Breast epithelium (tissue), 4 donors: ENCODE measurements at places on chromosomes 5 and 9. TPM values are rescaled to one million over a fixed set of nuclear protein-coding genes. Genes with fewer than 3 reads are reported as not detected.

FGF1 gene
- total RNA-seq: 6.6 TPM

DNA sequence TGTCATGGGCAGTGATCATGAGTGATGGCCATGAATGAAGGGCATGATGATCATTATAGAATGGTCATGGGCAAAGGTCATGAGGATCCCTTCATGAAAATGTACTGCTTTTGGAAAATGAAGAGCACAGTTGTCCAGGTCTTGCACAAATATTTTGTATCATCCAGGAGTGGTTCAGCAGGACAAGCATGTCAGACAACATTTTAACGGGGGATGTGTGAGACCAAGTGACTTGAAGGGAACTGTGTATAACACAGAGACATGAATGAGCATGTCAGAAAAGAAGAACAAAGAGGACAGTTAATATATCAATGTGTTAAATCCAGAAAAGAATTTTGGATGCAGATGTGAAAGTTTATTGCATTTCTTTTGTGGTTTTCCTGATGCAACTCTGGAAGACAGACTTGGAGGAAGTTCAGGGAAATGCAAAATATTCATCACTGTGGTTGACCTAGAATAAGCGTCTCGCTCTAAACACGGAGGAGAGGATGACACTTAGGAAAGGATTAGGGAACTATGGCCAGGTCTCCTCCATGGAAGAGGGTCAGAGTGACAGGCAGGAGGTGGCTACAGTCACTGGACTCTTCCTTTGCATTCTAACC is 116.1 kb upstream of the IRX4 start:
- no peak for DNase-seq

DNA sequence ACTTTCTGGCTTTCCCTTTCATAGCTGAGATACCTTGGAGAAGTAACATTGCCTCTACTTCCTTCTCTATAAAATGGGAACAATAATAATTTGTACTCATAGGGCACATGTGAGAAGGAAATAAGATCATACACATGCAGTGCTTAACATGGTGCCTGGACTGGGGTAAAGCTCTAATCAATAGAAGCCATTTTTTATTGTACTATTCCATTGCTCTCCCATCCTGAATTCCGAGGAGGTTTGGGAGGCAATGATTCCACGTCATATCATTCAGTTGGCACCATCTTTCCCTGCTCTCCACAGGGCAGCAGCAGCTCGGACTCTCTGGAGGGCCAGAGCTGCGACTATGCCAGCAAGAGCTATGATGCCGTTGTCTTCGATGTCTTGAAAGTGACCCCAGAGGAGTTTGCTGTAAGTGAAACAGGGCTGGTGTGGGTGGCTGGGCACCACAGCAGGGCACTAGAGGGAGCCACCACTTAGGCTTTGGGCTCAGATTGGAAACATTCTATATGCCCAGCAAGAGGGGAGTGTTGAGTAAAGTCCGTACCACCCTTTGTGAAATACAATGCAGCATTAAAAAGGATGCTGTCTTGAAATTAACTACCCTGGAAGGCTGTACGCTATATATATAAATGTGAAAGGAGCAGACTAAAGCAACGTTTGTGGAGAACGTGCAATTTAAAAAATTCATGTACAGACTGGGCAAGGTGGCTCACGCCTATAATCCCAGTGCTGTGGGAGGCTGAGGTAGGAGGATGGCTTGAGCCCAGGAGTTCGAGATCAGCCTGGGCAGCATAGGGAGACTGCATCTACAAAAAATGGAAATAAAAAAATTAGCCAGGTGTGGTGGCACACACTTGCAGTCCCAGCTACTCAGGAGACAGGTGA is 51.2 kb downstream of the RALGPS1 start:
- DNase-seq: no peak

DNA sequence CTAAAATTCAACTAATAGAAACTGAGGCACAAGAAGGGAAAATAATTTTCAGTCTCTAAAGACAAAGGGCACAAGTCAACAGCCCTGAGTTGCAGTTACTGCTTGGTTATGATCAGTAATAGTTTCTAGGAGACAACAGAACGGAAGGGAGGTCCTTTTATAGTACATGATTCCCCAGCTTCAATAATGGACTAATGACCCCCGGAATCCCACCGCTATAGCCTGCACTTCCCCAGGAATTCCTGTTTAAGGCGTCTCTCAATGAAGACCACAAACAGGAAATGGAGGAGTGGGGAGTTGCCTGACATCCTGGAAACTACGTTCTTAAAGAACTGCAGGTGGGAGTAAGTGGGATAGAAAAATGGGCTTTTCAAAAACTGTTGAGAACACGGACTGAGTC is 60.6 kb downstream of the DIAPH1 start:
- DNase-seq: no peak

- DNase-seq: no peak
Observed at GRCh38 chr9:87327575-87328125, 170.0 kb upstream of the DAPK1 start.

GRCh38 chr9:127105805-127106465 is 16.5 kb downstream of the ANGPTL2 start:
- no peak for DNase-seq

- DNase-seq: no peak
Observed at GRCh38 chr5:172417130-172417841, 37.0 kb downstream of the SH3PXD2B start.

GRCh38 chr5:174675916-174676315 is 48.5 kb upstream of the MSX2 start:
- DNase-seq: no peak

- DNase-seq: no peak
Observed at GRCh38 chr9:14106699-14107098, 207.2 kb downstream of the NFIB start.

UBAC1 gene
- 45.6 TPM for total RNA-seq

GRCh38 chr5:153797484-153797883 is 241.2 kb downstream of the FAM114A2 start:
- no peak for DNase-seq

DNA sequence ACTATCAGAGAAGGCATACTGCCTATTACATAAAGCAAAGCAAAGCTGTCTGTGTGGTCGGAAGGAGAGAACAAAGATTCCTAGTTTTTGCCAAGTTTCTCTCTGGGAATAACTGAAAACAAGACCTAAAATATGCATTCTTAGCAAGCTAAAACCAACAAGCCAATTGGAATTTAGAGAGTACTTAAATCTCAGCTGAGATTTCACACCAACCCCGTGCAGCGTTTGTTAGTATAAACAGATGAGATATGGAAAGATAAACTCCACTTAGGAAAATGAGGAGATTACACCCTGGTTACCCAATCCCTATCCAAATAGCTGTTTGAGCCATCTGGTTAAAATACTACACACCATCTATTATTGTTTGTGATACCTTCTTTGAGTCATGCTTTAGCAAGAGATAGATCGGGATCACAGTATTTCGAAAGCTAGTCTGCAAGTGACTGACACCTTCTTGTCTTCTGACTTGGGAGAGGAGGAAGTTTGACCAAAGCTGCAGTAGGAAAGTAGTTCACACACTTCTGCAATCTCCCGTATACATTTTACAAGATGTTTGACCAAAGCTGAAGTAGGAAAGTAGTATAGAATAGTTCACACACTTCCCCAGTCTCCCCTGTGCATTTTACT is 18.2 kb downstream of the FAF2 start:
- DNase-seq: no peak

TMEM250 gene
- 26.1 TPM for total RNA-seq

DNA sequence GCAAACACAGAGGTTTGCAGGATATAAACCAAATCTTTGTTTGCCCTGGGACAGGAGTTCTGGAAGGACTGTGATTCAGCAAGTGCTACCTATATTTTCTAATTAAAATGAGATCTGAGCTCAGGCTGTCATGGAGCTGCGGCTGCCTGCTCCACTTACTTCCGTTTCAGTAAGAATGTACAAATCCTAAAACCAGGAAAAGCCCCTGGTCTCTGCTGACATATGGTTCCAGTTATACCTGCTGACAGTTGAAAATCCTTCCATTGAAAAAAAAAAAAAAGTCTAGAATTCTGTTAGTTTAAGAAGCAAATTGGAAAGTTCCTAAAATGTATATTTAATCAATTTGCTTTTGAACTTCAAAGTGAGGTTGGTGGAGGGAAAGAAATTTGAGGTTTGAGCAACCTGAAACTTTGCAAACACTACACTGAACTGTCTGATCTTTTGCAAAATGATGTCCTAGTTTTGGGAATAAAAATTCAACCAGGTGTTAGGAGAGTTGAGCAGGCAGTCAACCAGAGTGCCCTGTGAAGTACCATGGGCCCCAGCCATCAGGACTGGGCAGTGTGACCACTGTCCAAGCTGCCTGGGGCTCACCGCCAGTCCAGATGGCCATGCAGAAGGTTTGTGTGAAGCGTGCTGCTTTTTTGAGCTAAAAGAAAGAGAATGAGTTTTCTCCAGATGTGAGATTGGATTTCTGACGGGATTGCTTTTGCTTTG is 50.6 kb downstream of the SHB start:
- DNase-seq: no peak

PRLR gene
- total RNA-seq: 2.6 TPM

GRCh38 chr5:116612431-116612830 is 37.8 kb upstream of the SEMA6A start:
- DNase-seq: no peak

DNA sequence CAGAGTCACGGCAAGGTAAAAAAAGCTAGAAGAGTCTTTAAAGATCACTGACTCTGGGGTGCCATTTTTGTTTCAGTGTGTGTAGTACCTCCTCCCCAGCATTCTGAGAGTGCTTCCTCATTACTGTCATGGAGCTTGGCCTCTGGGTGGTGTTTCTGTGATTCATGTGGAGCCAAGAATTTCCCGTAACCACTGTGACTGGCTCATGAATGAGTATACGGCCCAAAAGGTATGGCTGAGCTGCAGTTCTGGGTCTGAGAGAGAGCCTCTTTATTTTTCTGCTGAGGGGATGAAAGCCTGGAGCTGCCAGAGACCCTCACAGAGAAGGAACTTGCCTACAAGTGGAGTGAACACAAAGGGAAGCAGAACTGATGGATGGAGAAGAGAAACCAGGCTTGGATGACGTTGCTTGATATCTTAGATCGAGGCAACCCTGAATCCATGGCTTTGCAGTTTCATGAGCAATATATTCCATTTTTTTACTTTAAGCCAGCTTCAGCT is 85.6 kb downstream of the PTTG1 start:
- no peak for DNase-seq

GRCh38 chr9:124008694-124009530 is 2.7 kb upstream of the LHX2 start:
- no peak for DNase-seq

GFPT2 gene
- 27.2 TPM for total RNA-seq

GRCh38 chr5:1341863-1342262 is 3.0 kb downstream of the CLPTM1L start:
- DNase-seq: no peak

DNA sequence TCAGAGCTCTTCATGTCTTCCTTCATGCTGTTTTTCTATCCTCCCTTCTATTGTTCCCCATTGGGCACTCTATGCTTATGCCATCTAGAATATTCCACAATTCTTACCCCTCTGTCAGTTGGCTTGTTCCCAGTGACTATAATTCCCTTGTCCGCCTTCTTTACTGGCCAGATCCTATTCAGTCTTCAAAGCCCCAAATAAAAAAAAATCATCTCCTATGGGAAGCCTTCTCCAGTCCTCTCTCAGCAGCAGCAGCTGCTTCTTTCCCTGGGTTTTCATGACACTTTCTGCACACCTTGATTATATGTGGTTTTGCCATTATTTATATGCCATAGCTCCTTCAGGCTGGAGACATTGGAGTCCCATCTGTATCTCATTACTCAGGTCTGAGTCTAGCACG is 54.6 kb upstream of the TNFAIP8 start:
- no peak for DNase-seq

DNA sequence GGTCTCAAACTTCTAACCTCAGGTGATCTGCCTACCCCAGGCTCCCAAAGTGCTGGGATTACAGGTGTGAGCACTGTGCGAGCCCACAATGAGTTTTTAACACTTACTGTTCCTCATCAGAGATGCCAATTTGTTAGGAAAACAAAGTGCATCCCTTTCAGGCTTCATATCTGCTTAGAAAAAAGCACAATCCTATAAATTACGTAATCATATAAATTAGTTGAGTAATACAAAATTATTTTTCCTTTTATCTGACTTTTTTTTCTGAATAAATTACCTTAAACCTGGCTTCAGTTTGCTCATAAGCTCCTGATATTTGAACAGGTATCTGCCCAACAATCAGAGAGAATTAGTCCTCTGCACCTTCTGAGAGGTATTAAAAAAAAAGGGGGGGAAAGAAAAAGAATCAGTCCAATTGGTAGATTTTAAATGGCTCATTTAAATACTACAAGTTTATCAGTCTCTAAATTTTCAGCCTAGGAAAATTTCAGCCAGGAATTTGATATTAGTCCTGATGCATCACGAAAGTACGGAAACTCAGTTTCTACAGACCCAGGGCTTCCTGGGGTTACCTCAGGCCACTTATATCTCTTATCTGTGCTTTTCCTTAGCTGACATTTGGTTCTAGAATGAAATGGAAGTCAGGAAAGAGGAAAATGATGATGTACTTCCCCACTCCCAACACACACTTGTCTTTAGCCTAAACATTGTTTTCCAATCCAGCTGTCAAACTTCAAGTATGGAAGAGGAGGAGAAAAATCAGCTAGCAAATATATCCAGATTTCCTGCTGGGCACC is 26.8 kb downstream of the ITGA1 start:
- DNase-seq: no peak

DNA sequence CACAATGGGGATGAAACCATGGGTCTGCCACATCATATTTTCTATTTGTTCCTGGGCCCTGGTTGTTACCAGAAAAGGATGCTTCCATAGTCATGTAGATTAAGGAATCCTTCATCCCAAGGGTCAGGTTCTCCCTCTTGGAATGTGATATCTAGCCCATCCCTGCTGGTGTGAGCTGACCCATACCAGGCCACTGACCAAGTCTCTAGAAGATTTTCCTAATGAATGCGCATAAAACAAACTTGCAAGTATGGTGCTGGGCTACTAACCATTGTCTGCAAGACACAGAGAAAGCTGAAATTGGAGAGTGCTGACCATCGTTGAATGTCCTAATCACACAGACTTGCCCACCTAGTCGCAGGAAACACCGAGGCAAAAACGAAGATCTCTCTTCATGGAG is 972.6 kb downstream of the EFNA5 start:
- DNase-seq: no peak

DNA sequence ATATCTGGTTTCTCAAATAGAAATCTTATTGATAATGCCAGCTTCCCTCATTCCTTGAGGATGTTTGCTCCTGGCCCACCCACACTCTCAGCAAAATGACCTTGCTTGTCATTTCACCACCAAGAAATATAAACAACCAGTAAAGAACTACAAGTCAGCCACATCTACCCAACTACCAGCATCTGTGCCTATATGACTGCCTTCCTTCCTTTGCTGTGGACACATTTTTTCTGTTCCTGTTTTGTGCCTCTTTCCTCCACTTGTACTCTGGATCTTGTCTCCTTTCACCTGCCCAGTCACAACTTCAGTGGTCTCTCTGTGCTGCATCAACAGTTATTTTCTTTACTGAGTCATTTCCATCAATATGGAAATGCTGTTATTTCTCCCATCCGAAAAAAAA is 20.3 kb downstream of the KIF2A start:
- no peak for DNase-seq

ORM2 gene
- 2.9 TPM for total RNA-seq

STKLD1 gene
- total RNA-seq: 0.96 TPM

NUTM2F gene
- not detected for total RNA-seq
